Activated CD4-positive, alpha-beta T cell treated with anti-CD3 and anti-CD28 coated beads for 24 hours (primary cell): ENCODE measurements at places on chromosomes 5 and 9.

- DNase-seq = no peak
Measured at GRCh38 chr9:124500028-124500795, 7.0 kb downstream of the NR5A1 start.

DNA sequence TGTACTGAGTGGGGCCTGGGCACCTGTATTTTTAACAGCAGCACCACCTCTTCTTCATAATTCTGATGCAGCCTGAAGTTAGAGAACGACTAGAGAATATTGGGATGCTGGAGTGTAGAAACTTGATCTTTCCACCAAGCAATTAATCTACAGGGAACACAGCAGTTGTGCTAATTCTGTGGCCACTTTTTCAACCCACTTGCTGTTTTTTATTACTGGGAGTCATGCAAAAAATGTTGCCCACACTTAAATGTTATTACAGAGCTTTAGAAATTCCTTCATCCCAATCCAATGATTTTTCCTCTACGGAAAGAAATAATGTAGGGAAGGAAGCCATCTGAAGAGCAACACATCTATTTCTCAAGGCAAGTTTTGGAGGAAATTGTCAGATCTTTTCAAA is 190.9 kb upstream of the TUT7 start:
- DNase-seq = no peak

- no peak for DNase-seq
Measured at GRCh38 chr9:101579711-101580545, 14.8 kb downstream of the PPP3R2 start.

DNA sequence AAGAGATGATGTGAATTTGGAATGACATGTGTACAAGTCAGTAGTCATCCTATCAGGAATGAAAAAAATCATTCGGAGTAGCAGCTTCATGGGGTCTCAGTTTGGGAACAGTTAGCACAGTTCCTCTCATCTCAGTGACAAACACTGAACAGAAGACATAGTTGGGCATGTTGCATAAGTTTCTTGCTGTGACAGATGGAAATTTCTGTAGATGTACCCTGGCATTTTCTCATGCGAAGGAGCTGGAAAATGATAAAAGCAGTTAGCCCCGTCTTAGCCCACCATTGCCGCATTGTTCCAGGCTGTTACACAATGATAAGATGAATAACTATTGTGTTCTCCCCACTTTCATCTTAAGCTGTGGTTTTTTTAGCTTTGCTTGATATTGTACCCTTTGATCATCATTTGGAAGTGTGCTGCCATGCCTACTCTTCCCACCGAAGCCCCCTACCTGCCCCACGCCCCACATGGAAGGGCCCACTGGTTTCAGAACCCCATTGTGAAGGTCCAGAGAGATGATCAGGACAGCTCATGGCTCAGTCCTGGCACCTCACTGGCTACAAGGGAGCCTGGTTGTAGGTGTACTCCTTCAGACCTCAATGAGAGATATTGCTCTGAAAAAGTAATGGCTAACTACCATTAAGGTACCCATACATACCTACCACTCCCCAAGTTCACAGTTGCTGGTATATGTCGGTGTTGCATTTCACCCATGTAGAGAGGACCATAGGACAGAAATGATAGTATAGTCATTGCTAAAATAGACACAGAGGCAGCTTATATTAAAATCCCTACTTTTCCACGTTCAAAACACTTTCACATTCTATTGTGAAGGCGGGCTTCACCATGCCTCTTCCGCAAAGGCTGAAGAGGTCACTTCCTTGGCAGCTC is 38.8 kb downstream of the SFXN1 start:
- no peak for DNase-seq

GRCh38 chr5:89320421-89321277 is 437.7 kb upstream of the MEF2C start:
- DNase-seq = no peak

GRCh38 chr9:86580688-86581087 is 226.5 kb upstream of the TUT7 start:
- DNase-seq = no peak

GRCh38 chr5:82487131-82487530 is 209.0 kb upstream of the RPS23 start:
- DNase-seq = no peak

DNA sequence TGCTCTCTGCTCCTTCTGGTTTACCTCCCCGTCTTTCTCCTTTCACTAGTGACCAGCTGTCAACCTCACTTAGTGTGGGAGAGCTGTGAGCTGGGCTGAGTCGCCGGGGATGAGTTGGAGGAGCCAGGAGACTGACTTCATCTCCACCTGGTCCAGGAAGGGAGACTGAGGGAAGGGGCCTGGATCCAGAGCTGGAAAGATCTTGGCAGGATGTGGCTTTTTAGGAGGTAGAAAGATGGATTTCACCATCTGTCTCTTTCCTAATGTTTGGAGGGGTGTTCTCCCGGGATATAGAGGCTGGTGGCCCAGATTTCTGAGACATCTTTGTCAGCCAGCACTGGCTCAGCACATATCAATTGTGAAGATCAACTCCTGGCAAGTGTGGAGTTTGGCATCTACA is 37.1 kb upstream of the TNC start:
- no peak for DNase-seq

GRCh38 chr9:34633851-34634550 is 3.6 kb downstream of the SIGMAR1 start:
- DNase-seq = peak; percentile 59

- no peak for DNase-seq
Measured at GRCh38 chr5:119792161-119792799, 162.9 kb downstream of the FAM170A start.

GRCh38 chr5:1831257-1831656 is 30.1 kb downstream of the NDUFS6 start:
- DNase-seq = no peak

GRCh38 chr5:30108051-30108450 is 1085.4 kb upstream of the CDH6 start:
- DNase-seq = no peak
